ENCODE measurements at places on chromosomes 4 and X. TPM values are rescaled to one million over a fixed set of nuclear protein-coding genes. Genes with fewer than 3 reads are reported as not detected.

Gene SPATA4
- not detected for total RNA-seq

Gene SPP1
- 29.2 TPM for total RNA-seq

Gene DDIT4L
- 1.6 TPM for total RNA-seq

Gene RPS6KA6
- 9.6 TPM for total RNA-seq

Gene CYP2U1
- 19.6 TPM for total RNA-seq

Gene TMEM271
- not detected for total RNA-seq

Gene GAGE12J
- not detected for total RNA-seq

Gene SPANXA1
- total RNA-seq, result 1.4 TPM

Gene NAP1L3
- total RNA-seq, result 14.0 TPM

Gene CFP
- total RNA-seq, result 18.9 TPM

Gene TREX2
- 22.1 TPM for total RNA-seq

All from thoracic aorta (tissue), 2 donors.